GM10248 (cell line): ENCODE measurements at places on chromosomes 16 and 17.

DNA sequence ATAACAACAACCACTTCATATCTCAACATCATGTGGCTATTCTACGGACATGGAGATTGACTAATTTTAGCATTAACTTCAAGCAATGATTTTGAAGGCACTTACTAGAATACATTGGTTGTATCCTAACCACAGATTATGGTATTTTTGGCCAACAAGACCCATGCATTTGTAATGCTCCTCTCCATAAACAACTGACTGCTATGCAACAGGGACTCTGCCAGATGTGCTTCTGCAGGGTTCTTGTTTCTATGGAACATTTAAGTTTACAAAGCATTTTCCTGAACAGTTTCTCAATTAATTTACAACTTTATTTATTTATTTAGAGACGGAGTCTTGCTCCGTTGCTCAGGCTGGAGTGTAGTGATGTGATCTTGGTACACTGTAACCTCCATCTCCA, 178.0 kb downstream of the PARN start:
- no peak for DNase-seq

GRCh38 chr16:81445143-81445961, 744 bp downstream of the CMIP start:
- peak; percentile 70 for DNase-seq

GRCh38 chr16:79797486-79797885, 196.9 kb upstream of the MAF start:
- DNase-seq = no peak

DNA sequence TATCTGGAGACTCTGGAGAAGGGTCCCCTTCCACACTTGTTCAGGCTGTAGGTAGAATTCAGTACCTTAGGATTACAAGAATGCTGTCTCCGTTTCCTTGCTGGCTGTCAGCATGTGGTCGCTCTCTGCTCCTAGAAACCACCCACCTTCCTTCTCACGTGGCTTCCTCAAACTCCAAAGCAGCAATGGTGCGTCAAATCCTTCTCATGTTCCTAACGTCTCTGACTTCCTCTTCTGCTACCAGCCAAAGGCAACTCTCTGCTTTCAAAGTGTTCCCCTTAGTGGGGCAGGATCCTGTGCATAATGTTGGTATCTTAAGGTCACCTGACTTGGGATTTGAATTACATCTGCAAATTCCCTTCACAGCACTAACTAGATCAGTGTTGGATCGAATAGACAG, 30.9 kb upstream of the DYNLRB2 start:
- DNase-seq = no peak

- no peak for DNase-seq
Observed at GRCh38 chr17:63075969-63076368, 109.9 kb downstream of the TANC2 start.

DNA sequence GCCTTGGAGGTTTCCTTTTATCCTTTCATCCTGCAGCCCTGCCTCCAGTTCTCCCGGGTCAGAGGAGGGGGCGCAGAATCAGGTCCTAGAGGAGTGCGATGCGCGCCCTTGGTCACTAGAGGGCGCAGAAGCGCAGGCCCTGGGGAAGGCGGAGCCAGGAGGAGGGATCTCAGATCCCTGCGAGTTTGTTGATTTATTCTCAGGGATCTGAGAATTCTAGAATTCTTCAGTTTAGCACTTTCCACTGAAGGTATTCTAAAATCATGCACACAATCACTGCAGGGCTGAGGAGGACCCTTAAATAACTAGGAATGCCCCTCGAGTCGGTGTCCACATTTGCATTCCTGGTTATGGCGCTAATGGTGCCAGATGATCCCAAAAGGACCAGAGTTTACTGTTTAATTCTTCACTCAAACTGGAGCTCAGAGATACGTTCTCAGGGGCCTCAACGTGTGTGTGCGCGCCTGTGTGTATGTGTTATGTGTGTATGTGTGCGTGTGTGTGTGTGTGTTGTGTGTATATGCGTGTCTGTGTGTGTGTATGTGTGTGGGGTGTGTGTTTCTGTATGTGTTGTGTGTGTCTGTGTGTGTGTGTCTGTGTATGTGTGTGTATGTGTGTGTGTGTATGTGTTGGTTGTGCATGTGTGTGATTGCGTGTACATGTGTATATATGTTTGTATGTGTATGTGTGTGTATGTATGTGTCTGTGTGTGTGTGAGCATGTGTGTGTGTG, 6.9 kb upstream of the ELAC2 start:
- peak; percentile 71 for DNase-seq

- DNase-seq = no peak
Observed at GRCh38 chr16:86768228-86768791, 190.0 kb downstream of the FOXL1 start.

DNA sequence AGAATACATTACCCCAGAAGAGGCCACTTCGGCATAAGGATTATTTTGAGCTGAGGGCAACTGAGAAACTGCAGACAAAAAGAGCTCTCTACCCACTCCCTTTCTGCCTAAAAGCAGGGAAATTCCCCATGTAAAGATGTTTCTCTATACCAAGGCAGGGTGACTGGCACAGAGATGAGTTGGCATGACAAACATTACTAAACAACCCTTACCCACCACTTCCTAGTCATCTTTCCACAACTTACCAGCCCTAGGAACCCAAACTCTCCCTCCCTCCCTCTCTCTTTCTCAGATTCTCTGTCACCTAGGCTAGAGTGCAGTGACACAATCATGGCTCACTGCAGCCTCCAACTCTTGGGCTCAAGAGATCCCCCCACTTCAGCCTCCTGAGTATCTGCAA, 68.6 kb downstream of the EMP2 start:
- DNase-seq = no peak

DNA sequence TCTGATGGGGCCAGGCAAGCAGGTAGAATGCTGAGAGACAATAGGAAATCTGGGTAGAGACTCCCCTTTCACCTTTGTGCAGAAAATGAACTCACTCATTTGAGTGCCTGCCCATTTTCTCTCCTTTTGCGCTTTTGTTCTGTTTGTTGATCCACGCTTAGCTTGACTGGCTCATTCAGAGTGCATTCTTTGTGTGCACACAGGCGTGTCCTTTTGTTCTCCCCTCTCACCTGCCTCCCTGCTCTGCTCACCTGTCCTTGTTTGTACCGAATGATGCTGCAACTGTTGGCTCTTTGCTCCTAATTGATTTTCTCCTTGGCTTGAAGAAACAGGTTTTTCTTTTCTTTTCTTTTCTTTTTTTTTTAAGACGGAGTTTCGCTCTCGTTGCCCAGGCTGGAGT, 15.8 kb downstream of the PGS1 start:
- no peak for DNase-seq

DNA sequence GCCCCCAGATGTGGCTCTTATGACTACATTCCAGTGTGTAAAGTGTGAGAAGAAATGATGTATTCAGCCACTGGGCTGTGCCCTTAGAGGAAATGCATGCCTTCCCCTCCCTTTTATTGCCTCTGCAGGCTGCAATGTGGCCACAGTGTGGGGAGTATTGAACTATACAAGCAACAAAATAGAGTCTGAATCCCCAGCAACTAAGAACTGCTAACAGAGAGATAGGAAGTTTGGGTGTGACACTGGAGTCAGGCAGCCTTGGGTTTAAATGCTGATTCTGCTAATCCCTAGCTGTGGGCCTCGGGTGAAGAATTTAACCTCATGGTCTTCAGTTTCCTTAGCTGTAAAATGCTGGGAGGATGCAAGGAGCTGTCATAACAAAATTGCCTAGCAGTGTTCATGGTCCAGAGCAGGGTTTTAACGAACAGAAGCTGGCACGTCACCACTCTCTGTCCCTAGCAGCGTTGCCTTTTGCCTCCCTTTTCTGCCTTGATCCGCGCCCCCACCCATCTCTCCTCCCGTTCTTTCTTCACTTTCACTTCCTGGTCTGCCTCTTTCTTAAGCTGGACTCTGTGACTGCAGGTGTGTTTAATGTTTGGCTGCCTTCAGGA, 50.3 kb downstream of the KPNA2 start:
- DNase-seq = peak; percentile 24

DNA sequence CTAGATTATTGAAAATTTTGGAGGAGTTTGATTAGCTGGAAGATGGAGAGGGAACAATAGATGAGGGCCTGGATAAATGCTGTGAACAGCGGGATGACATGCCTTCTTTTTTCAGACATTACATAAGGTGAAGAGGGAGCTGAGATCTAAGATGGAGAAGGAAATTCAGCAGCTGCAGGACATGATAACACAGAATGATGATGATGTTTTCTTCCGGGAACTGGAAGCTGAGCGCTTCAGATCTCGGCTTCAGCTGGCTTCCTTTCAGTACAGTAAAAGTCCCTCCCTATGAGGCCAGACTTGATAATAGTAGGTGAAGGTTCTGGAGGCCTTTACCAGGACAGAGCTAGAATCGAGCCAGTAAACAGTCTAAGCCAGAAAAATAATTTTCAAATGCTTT, 30.7 kb downstream of the CEP95 start:
- no peak for DNase-seq

DNA sequence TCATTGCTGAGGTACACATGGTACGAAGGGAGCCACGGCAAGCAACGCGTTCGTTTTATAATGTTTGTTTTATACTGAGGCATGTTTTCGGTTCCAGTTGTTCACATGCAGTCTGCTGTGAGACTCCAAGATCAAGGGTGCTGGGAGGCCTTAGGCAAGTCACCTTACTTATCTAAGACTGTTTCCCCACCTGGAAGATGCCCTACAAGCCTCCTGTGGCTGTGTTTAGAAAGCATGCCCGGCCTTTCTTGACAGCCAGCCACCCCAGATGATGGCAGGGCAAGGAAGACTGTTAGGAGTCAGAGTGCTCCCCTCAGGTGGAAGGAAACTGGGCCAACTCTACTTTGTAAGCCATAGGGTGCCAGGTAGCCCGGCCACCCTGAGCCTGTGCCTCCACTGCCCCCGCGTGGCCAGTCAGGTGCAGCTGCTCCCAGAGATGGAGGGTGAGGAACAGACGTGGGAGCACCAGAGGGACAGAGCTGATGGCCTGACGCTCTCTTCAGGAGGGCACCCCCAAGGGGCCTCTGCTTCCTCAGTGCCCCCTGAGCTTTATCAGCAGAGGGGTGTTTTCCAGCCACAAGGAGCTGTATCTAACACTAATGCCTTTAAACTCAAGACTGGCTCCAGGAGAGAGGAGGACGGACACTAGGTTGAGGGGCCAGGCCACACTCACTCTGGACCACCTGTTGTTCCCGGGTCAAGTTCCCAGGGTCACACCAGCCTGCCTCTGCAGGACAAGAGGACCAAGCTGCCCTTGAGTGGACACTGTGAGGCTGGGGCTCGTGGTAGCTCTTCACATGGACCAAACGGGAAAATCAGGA, 5.4 kb downstream of the NAT9 start:
- peak; percentile 75 for DNase-seq

DNA sequence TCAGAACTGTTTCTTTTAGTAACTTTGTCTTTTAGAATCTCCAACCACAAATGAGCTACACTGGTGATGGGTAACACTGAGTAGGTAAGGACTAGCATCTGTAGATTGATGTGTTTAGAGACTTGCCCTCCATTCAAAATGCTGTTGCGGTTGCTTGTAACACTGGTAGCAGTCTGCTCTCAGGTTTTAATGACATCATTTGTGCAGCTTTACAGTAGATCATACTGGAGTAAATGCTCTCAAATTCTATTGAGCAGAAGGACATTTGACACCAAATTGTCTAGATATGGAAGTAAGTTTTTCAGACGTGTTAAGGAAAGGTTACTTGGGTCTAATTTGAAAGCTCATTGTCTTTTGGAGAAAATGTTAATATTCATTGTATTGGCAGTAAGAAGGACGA, 98.8 kb downstream of the NLK start:
- no peak for DNase-seq

- DNase-seq = no peak
Observed at GRCh38 chr16:54545854-54546511, 259.4 kb upstream of the IRX3 start.

GRCh38 chr16:54715011-54715410, 215.7 kb upstream of the IRX5 start:
- DNase-seq = no peak

DNA sequence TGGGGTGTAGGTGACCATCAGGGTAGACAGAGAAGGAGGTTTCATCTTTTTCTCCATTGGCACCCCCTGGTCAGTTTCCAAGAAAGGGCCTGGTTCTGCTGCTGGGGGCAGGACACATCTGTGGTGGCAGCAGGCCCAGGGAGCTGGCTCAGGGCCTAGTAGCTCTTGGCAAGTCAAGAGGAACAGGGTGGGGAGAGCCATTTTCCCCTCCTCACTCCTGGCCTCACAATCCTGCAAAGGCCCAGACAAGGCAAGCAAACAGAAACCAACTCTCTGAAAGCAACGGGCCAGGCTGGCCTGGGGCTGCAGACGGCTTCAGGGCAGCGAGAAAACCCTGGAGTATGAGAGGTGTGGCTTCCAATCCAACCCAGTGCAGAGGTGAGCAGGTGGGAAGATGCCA, 192.9 kb upstream of the DYNLRB2 start:
- DNase-seq = no peak

- DNase-seq = no peak
Observed at GRCh38 chr16:4317532-4318450, 1.9 kb downstream of the GLIS2 start.

- no peak for DNase-seq
Observed at GRCh38 chr16:23134274-23134673, 15.0 kb downstream of the USP31 start.

DNA sequence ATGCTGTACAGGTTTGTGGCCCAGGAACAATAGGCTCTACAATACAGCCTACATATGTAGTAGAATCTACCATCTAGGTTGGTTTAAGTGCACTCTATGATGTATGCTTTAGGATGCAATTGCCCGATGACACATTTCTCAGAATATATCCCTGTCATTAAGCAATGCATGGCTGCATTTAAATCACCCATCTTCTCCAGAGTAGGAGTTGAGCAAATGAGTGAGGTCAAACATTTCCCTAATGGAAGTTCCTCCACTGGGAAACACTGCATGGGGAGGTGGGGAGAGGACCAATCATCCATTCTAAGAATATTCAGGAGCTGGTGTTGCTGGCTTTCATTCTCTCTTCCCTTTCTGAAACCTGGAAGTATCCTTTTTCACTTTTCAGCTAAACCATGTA, 2.0 kb upstream of the PCTP start:
- no peak for DNase-seq

GRCh38 chr17:40175928-40176753, 1.1 kb upstream of the RAPGEFL1 start:
- no peak for DNase-seq

DNA sequence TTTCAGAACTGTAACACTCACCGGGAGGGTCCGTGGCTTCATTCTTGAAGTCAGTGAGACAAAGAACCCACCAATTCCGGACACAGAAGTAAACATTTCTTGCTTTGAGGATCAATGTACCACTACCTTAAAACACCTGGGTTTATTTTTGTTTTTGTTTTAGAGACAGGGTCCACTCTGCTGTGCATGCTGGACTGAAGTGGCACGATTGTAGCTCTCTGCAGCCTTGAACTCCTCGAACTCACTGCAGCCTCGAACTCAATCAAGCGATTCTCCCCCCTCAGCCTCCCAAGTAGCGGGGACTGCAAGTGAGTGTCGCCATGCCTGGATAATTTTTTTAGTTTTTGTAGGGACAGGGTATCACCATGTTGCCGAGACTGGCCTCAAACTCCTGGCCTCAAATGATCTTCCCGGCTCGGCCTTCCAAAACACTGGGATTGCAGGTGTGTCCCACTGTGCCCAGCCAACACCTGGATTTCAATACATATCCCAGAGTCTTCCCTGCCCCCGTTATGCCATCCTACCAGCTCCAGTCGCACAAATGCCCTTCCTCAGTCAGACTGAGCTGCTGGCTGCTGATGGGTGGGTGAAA, 13.0 kb upstream of the CES4A start:
- DNase-seq = no peak

- DNase-seq = no peak
Observed at GRCh38 chr16:19068237-19068815, 912 bp downstream of the COQ7 start.

GRCh38 chr16:1612320-1613111, at the start of gene CRAMP1:
TSS of gene CRAMP1 (plus strand) at chr16:1612360. CDS start at chr16:1614640, 2,280 bp downstream.
- DNase-seq = no peak
